Cortex of kidney (tissue), 1 donor: ENCODE measurements at places on chromosomes 2 and 18.

GRCh38 chr2:28487258-28487657, 8.6 kb upstream of the PLB1 start:
- no peak for DNase-seq

- no peak for DNase-seq
Measured at GRCh38 chr2:181038796-181039195, 58.4 kb downstream of the UBE2E3 start.

- DNase-seq = no peak
Measured at GRCh38 chr18:78733762-78734613, 245.6 kb upstream of the SALL3 start.

GRCh38 chr2:88088999-88089398, 21.4 kb downstream of the SMYD1 start:
- no peak for DNase-seq

DNA sequence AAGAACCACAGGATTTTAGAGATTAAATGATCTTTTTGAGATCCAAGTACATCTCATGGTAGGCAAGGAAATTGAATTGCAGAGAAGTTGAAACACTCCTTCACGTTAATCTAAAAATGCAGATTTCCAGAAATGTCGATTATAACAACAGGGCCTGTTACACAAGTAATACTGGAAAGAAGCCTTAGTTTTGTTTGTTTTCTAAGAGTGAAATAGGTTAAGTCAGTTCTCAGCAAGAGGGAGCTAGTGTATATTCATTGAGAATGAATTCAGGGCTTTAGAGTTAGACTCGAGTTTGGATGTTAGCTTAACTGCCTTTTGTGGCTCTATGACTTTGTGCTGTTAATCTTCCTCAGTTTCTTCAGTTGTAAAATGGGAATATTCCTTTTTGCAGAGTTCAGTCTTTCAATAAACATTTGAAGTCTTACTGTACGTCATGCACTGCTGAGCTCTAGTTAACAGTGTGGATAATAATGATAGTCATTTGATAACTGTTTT, 926 bp downstream of the NDUFV2 start:
- DNase-seq = no peak

GRCh38 chr18:29326214-29326613, 1149.3 kb upstream of the CDH2 start:
- DNase-seq = no peak

DNA sequence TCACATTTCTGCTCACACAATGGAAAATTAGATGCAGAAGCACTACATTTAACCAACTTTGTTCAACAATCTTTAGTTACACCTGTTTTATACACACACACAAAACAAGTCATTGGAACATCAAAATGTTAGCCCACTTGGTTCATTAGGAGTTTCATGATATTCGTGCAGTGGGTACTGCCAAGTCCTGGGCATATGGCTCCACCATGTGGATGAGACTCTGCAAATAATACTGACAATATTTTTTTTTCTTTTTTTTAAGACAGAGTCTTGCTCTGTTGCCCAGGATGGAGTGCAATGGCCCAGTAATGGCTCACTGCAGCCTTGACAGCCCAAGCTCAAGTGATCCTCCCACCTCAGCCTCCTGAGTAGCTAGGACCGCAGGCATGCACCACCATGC, 34.5 kb upstream of the GRB14 start:
- DNase-seq = no peak

DNA sequence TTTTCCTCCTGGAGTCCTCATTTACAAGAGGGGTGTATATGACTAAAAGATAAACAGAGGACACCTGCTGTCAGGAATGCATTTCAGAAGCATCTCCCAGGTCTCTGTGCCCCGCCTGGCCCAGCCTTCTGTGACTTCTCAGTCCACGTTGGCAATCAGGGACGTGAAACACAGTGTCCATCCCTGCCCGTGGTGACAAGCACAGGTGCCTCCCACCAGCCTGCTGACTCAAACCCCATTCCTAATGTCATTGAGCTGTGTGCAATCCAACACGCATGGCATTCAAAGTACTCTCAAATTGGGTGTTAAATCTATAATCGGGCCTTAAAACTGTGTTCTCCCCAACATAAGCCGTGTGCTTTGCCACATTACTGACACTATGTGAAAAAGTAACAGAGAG, 343.2 kb downstream of the EIPR1 start:
- no peak for DNase-seq

- DNase-seq = no peak
Measured at GRCh38 chr18:73615506-73615905, 532.1 kb downstream of the FBXO15 start.

- DNase-seq = no peak
Measured at GRCh38 chr2:96470109-96470508, 35.0 kb downstream of the NEURL3 start.

- no peak for DNase-seq
Measured at GRCh38 chr2:147512206-147512605, 332.6 kb upstream of the ACVR2A start.

DNA sequence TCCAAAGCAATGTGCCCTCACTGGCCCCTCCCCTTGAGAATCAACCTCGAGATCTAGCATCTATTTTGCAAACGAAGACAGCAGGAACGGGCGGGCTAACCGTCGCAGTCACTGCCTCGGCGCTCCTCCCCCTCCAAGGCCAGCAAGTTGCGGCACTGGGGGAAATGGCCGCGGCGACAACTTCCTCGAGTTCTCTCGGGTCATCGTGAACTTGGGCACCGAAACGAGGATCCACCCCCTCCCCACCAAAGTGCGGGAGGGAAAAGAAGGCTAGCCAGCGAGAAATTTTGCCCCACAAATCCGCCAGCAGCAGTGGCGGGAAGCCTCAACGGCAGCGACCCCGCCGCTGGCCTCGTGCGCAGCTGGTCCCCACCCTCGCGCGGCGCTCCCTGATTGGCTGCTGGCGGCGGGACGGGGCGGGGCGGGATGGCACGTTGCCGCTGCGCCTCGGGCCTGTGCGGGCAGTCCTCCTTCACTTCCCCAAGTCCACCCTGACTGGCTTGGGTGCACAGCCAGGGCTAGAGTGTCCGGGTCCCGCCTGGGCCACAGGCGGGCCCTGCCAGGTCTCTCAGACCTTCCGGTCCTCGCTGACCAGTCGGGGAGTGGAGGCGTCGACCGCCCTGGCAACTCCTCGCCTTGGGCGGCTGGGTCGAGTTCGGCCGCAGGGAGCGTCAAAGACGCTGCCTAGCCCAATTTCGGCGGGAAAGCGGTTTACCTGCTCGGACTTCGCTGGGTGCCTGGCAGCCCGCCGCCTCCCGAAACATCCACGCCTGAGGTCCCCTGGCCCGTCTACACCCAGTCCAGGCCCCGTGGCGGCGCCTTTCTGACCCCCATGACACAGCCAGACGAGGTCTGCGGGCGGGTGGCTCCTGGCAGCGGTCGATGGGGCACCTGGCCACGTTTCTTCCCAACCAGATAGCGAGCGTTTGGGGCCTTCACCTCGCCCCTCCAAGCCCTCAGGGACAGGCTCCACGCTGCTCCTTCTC, at the start of gene BOLL:
BOLL (minus strand) TSS at position 364 of the 986 bp plus-strand sequence. CDS start 3,469 bp downstream, outside the sequence.
- no peak for DNase-seq

DNA sequence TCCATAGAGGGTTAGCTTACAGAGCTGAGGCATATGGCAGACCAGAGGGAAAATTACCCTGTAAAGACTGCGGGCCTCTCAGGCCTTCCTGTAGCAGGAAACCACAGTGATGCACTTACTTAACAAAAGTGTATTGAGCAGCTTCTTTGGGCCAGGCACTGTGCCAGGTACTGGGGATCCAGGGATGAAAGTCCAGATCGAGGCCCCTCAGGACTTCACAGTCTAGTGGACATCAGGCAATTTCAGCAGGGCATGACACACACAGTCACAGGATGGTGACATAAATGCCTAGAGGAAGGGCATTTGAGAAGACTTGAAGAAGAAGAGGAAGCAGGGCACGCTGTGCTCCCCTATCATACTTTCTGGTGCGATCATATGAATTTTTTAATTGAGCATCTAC, 71.7 kb downstream of the MARCO start:
- DNase-seq = no peak

DNA sequence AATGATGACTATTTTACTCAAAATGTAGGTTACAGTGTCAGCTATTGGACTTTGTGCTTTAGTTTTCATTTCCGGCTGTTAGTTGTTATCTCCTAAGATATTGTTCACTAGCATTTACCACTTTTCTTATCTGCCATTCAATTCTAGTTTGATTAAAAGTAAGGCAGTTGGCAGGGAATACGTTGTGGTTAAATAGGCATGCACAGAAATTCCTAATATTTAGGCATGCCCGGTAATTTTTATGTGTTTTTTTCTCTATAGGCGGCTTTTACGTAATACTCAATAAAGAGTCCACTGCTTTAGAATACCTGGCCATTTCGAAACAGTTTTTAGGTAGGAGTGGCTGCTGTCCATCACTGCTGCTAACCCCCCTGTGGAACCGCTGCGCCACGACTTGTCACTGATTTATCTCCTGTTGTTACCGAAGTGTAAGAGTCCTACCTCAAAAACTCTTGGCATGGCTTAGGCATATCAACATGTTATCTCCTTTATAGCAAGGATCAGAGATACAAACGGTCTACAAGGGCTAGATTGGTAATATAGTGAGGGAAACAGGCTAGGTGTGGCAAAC, 39.5 kb downstream of the BABAM2 start:
- no peak for DNase-seq

GRCh38 chr2:212730994-212731393, 192.4 kb upstream of the ERBB4 start:
- DNase-seq = no peak

- DNase-seq = no peak
Measured at GRCh38 chr18:45670281-45670962, 53.6 kb upstream of the SLC14A1 start.

GRCh38 chr18:46727177-46727576, 29.7 kb downstream of the ST8SIA5 start:
- DNase-seq = no peak

DNA sequence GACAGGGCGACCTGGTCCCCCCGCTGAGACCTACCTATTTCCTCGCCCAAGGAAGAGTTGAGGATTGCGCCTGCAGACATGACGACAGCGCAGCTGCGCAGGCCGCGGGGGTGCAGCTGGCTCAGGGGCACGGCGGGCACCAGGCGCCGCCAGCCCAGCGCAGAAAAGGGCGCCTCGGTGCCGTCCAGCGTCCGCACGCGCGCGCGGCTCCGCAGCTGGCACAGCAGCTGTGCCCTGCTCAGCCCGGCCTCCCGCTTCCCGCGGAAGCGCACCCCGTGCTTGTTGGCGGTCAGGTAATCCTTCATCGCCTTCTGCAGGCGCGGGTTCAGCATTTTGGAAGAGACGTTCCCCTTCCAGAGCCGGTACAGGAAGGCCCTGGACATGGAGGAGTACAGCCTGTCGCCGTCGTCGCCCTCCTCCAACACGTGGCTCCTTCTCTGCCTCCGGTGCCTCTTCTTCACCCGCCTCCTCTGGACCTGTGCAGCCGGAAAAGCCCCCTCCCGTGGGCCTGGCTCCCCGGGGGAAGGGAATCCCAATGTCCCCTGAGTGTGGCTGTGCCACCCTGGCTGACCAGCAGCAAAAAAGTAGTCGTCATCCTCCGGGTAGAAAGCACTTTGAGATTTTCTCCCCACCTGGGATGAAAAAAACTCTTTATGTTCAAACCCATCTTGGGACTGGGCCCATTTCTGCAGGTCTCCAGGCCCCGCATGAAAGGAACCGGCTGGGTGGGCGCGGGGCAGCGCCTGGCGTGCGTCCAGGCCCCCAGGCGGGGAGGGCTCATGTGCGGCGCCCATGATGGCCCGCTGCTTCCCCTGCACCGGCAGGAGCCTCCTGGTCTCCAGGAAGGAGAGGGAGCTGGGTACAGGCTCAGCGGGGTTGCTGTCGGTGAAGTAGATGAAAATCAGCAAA, 42.7 kb downstream of the ST6GAL2 start:
- DNase-seq = no peak

- no peak for DNase-seq
Measured at GRCh38 chr2:95349568-95350322, 52.6 kb downstream of the KCNIP3 start.

DNA sequence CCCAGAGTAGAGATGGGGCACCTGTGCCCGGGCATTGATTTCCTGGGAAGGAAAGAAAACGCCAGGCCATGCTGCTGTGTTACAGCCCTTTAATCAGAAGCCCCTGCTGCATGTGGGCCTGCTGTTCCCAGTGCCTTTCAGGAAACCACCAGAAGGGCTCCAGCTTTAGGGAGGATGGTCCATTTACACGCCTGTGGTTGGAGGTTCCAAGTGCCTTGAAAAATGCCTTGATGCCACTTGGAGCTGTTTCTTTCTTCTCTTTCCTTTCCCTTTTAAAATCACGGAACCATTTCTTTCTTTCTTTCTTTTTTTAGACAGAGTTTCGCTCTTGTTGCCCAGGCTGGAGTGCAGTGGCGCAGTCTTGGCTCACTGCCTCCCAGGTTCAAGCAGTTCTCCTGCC, 60.5 kb downstream of the AGAP1 start:
- no peak for DNase-seq

- no peak for DNase-seq
Measured at GRCh38 chr2:143068509-143068908, 60.7 kb upstream of the ARHGAP15 start.

- DNase-seq = no peak
Measured at GRCh38 chr2:103780088-103780702, 1018.4 kb downstream of the TMEM182 start.

- no peak for DNase-seq
Measured at GRCh38 chr2:84832772-84833461, 48.0 kb downstream of the TRABD2A start.

DNA sequence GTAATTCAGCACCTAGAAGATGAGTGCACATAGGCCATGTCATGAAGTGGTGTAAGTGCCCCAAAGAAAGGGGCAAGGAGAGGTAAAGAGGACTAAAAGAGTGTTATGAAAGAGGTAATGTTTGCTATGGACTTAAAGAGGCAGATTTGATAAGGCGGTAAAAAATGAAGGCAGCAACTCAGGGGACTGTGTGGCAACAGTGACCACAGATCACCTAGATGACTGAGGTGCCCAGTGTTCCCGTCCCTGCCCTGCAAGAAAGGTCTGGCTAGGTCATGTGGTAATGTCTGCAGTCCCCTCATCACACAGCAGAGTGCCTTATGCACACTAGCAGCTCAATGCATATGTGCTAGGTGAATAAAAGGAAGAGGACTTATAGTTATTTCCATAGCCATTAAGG, 356.8 kb downstream of the LRRTM1 start:
- no peak for DNase-seq

DNA sequence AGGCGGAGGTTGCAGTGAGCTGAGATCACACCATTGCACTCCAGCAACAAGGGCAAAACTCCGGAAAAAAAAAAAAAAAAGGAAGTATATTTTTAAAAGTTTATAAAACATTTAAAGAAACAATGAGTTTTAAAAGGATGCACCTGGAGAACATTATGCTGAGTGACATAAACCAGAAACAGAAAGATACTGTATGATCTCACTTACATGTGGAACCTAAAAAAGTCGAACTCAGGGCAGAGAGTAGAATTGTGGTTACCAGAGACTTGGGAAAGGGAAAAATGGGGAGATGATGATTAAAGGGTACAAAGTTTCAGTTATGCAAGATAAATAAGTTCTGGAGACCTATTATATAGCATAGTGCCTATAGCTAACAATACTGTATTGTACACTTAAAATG, 52.8 kb upstream of the RTN4 start:
- DNase-seq = no peak

- DNase-seq = no peak
Measured at GRCh38 chr18:71827301-71827700, 716.8 kb downstream of the CBLN2 start.

GRCh38 chr2:239768907-239769553, 256.1 kb downstream of the NDUFA10 start:
- no peak for DNase-seq
